ENCODE measurements at places on chromosomes 5 and 9.

DNA sequence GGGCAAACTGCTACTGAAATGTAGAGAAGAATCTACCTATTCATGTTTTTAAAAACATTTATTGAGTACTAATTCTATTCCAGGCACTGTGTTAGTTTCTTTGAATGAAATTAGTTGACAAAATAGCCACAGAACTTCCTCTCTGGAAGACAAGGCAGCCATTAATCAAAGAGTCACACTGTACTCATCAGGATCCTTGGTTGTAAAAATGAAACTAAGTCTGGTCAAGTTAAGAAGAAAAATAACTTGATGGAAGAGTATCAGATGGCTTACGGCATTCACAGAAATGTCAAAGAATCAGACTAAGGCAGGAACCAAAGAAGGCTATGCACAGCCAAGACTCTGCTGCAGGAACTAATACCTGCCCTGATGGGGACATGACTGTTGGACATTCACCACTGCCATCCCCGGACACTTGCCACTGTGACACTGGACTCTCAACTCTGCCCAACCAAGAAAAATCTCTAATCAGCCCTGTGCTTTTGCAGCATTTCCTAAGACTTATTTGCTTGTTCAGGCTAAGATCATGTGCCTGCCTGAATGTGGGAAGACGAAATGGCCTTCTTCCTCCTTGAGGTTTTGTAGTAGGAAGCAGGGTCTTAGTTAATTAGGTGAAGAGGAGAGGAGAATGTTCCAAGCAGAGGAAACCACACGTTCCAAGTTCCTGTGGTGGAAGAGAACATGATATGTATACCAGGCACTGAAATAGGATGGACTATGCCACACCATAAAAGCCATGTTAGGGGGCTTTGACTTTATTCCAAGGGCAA lies 23.3 kb upstream of the NDUFB6 start:
- DNase-seq, result no peak

DNA sequence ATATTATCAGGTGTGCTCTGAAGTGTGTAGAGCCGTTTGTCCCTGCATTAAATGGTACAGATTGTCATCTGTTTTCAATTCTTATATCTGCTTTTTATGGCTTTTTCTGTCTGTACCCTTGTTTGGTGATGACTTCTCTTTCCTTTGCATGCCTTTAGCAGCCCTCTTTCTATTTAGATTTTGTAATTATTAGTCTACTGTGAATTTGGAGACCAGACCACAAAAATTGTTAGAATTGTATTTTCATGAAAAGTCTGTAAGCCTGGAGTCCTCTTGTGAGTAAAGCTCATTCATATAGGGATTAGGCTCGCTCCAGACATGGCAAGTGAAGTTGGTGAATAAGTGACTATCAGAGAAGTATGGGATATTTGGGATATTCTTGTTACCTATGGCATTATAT lies 41.7 kb downstream of the NFX1 start:
- DNase-seq, result no peak

DNA sequence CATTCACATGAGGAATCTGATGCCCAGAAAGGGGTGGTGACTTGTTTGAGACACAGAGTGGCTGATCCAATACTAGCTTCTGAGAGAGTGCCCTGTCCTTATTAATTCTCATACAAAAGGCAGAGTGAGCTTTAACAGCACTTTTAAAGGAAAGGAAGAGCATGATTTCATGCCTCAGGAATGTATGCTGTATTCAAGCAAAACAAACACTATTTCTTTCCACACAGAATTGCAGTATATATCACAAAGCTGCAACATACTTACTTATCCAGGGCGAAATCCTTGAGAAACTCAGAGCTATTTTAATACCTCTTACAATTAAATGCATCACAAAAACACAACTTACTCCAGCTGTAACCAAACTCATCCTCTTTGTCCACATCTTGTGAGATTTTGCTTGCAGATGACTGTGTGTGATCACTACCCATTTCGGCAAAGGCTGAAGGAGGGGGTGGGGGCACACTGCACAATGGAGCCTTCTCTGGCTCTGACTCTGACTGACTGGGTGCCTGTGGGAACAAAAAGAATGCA lies 139.8 kb downstream of the MPDZ start:
- DNase-seq, result peak; percentile 59

GRCh38 chr9:113538131-113538530 lies 74.6 kb downstream of the RGS3 start:
- no peak for DNase-seq

- no peak for DNase-seq
Observed at GRCh38 chr9:113844466-113844865, 31.6 kb upstream of the ZNF618 start.

GRCh38 chr9:35615981-35616680 lies 2.1 kb downstream of the CD72 start:
- DNase-seq, result no peak

DNA sequence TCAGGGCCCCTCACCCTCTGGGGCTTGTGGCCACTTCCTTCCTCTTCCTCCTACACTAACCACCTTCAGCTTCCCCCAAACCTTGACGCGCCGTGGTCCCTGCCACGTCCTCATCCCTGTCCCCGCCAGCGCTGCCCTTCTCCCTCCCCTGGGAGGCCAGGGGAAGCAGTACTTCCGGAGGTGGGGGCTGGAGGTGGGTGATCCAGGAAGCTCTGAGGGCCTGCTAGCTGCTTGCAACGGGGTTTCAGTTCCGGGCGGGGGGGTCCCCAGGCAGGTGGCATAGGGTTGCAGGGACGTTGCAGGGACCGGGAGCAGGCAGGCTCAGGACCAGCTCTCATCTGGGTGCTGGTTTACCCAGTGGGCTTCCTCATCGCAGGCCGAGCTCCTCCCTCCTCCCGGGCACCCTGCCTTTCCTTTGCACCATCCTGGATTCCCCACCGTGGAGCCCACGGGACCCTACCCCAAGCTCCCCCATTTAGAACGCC lies 70.0 kb downstream of the RXRA start:
- DNase-seq, result no peak

DNA sequence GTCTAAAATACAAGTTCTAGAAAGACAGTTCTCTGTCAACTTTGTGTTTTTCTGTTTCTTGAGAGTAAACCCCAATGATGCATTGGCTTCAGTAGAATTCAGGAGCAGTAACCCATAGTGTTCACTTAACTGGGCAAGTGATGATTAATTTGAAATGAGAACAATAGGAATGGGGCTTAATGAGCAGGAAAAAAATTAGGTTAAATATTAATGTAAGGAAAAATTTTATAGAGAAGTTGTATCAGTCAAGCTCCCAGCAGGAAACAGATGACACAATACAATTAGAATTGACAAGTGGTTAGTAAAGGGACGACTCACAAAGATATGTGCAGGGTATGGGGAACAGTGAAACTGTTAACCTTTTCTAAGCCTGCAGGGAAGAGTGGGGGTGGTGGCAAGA lies 38.2 kb downstream of the ENTREP1 start:
- no peak for DNase-seq

DNA sequence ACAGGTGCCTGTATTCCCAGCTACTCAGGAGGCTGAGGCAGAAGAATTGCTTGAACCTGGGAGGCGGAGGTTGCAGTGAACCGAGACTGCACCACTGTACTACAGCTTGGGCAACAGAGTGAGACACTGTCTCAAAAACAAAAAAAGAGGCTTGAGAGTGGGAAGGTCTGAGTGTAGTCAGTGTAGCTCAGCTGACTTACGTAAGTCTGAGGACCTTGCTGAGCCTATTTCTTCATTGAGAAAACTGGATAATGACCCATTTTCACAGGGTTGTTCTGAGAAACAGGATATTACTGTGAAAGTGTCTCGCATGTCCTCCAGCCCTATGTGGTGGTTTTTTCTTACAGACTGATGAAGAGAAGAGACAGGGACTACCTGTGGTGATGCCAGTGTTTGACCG lies 66.7 kb downstream of the WDR41 start:
- no peak for DNase-seq

DNA sequence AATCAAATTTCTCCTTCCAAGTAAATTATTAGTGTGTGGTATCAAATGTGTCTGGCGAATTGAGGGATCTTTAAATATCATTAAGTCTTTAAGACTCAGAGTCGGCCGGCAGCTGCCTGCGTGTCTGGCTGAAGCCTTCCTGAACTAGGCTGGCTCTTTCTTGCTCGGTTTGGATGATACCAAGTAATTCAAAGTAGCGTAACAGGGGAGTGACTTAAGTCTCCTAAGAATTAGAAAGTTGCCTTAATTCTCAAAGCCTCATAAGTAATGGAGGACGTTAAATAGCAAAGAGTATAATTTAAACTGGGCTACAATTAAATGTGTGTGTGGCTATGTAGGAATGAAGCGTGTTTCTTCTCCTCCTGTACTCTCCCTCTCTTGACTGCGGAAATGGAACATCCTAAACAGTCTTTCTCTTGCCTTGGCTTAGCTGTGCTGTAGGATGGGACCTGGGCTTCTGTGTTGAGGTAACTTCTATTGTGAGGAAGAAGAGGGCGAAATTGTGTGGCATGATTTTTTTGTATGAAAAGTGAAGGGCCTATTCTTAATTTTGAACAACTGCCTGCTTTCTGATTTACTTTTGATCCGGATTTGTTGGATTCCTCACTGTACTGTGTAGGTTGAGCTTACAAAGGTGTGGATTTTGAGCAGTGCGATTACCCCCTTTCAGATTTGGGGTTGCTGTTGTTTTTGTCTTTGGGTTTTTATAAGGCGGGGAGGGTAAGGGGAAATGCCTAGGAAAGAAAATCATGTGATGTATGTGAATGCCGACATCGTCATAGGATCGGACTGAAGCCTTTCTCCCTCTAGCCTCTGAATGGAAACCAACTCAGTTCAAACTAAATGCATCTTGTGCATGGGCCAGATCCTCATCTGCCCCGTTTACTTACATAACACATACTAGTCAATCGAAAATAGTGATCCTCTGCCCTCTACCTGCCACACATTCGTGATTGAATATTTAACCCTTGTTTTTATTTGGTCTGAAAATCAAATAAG lies 29.9 kb downstream of the CPEB4 start:
- DNase-seq, result peak; percentile 62

DNA sequence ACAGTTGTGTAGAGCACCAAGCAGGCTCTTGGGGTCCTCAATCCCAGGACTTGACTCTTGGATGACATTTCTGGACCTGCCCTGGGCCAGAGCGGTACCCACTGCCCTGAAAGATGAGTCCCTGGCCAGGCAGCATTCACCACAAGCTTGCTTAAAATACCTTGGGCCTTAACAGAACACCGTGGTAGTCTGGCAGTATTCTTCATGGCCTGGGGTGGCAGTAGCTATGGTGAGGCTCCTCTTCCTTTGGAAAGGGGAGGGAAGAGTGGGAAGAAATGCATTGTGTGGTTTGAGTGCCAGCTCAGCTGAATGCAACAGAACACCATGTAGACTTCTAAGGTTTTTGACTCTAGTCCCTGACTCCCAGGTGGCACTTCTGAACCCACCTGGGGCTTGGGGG lies 29.4 kb upstream of the IRGM start:
- no peak for DNase-seq
